ENCODE measurements at places on chromosomes 16 and 17.

- DNase-seq = no peak
Observed at GRCh38 chr17:492022-492413, 139.4 kb upstream of the RPH3AL start.

DNA sequence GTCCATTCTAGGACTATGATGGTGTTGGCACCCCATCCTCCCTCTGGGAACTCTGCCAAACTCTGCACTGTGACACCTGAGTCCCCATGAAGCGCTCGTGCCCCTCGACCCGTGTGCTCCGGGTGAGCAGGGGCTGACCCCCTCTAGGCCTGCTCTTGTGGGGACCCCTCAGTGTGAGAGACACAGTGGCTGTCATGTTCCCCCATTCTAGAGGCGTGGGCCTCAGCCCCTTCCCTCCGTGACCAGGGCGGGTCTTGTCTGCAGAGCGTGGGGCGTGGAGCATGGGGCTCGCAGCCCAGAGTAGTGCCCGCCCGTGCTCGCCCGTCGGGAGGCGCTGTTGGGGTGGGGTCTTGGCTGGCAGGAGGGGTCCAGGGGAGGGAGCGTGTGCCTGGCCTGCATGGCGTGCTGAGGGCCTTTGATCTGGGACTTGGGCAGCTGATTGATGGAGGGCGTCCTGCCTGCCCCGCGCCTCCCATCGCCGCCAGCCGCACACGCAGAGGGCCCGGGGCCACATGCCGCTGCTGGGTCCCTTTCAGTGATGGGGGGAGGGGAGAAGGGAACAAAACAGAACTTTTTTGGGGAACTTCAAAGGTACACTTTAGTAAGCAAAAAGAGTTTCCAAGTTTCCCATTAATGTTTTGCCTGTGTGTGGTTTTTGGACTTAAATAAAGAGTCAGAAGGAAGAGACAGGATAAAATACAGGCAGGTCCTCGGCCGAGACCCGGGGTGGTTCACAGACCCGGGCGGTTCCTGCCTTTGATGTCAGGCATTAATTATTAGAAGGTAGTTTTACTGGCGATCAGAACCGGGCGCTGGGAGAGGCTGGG, 22.5 kb downstream of the CENPX start:
- no peak for DNase-seq

DNA sequence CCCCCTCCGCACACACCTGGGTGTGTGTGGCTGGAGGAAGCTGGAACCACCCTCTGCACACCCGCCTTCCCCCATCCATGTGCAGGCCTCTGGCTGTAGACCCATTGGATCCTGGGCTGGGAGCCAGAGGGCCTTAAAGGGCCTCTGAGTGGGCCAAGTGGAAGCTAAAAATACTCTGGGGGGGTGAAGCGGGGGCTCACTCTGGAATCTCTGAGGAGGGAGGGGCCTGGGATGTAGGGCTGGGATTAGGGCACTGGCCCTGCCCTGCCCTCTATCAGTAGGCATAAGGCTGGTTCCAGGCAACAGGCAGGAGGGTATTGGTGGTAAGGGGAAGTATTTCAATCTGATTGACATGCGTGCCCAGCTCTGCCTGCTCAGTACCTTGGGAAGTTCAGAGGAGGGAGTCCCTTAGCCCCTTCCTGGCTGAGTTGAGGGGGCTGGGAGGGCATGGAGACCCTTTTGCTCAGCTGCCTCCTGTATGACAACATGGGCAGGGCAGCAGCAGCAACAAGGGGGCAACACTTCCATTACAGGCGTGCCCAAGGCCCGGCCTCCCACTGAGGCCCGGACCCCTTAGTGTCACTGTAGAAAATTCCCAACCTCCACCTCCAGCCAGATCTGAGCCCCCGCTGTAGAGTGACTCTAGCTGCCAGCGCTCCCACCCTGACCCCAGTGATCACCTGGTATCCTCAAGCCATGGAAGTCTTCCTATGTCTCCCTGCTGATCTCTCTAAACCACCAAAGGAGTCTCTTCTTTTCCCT, 5.2 kb downstream of the ITGA3 start:
- no peak for DNase-seq

- no peak for DNase-seq
Observed at GRCh38 chr16:66740010-66740409, 11.4 kb downstream of the DYNC1LI2 start.

- DNase-seq = peak; percentile 60
Observed at GRCh38 chr16:85393674-85394451, 219.3 kb upstream of the GSE1 start.

GRCh38 chr17:17077101-17077500, 34.8 kb downstream of the MPRIP start:
- no peak for DNase-seq
